Activated CD8-positive, alpha-beta memory T cell treated with anti-CD3 and anti-CD28 coated beads, Interleukin-2, amount 50 U/mL, for 48 hours (primary cell): ENCODE measurements at places on chromosomes 4 and X.

DNA sequence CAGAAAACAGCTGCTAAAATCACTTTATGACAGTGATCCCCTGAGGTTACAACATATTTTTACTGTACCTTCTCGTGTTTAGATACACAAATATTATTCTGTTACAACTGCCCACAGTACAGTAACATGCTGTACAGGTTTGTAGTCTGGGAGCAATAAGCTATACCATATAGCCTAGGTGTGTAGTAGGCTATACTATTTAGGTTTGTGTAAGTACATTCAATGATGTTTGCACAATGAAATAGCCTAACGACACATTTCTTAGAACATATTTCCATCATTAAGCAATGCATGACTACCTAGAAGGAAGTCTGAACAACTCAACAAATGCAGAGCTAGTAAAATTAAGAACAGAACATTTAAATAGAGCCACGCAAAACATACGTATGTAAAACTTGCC is 112.7 kb downstream of the ZAR1 start:
- no peak for DNase-seq

GRCh38 chr4:157521906-157522305 is 301.4 kb downstream of the GRIA2 start:
- no peak for DNase-seq

DNA sequence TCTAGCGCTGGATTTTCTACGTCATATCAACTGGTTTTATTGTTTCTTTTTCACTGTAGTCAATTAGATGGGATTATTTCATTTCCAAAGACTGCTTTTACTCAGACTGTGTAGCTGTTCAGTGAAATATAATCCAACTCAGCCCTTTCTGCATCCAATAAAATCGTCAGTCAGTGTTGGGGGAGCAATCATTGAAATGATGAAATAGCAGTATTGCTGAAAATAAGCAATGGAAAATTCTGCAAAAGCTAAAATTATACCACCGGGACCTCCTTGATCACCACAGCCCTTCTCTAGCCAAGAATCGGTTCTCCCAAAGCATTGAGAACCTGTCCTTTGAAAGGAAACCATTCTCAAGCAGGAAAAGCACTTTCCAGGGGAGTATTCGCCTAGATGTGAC is 243.1 kb upstream of the TENM3 start:
- no peak for DNase-seq

GRCh38 chrX:31178064-31178768 is 106.4 kb upstream of the FTHL17 start:
- DNase-seq: no peak

GRCh38 chr4:159016593-159017024 is 86.3 kb upstream of the RAPGEF2 start:
- no peak for DNase-seq

DNA sequence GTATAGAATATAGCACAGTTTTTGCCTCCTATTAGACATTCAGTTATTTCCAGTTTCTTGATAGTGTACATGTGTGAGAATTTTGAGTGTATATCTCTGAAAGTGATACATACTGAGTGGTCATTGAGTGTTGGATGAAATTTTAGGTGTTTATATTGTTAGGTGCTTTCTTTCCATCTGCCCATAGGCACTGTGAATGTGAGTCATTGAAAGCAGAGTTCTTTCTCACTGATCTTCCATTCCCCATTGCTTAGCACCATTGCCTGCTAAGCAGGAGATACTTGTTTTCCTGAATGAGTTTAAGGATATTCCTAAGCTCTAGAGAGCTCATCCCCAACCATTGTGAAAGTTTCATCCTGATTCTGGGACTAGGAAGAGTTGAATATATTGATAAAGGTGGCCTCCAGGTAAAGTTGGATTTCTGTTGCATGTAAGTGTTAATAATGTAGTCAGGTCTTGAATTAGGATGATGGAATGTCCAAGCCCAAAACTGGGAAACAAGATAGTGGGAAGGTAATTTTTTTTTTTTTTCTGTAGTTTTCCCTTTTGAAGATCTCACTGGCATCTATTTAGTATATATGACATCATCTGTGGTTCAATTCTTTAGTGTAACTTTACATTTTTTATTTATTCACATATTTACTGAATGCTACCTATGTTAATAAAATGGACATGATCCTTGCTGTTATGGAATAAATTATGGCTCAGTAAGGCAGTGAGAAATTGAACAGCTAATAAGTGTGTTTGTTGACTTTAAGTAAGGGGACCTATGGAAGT is 22.1 kb downstream of the UBE2K start:
- no peak for DNase-seq

- no peak for DNase-seq
These were observed 70.5 kb upstream of the PRSS48 start for GRCh38 chr4:151206241-151207005.

- DNase-seq: no peak
These were observed 16.7 kb upstream of the SLC9B1 start for GRCh38 chr4:103036169-103036568.

DNA sequence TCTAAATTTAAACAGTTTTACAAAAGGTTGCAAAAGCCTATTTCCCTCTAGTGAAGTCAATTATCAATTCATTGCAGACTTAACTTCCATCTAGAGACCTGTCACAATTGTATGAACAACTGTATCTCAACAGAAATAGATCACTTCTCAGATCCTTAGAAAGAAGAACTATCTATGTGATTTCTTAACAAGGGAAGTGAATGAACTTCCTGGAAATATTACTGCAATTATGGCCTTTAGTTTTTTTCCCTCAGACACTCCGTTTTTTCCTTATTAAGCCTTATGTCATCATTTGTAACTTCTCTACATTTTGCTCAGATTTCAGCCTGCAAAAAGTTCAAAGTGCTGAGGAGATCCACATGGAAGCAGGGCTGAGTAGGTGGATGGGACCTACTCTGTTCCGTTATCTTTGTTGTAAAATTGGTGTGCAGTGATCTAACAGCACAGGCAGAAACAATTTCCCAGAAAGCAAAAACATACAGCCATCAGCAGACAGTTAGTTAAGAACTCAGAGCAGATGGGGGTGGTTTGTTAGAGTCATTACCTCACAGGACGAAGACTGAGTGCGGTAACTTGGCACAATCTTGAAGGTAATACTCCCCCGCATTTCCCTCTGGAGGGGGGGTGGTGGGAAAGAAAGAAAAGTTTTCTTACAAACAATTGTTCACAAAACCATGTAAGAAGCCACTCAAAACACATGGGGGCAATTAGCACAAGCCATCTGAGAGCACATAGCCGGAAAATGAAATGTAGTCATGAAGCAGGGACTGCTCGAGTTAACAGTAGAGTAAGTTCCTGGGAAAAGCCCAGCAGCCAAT is 112.3 kb downstream of the NYX start:
- no peak for DNase-seq

DNA sequence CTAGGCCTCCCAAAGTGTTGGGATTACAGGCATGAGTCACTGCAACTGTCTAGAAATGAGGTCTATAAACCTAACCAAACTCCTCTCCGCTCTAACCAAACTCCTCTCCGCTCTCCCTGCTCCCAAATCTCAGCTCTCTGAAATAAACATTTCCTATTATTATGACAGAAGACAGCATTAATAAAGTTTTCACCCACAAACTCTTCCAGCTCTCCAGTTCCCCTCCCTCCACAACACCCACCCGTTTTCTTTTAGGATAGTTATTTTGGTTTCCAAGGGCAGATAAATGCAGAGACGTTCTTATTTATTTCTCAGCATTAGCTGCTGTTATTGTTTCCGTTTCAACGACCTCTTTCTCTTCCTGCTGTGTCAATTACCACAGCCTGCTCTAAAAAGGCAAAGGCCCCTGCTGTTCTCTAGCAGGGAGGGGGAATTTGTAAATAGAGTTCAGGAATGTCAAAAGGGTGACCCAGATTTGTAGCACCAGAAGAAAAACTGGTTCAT is 13.3 kb upstream of the SCD5 start:
- no peak for DNase-seq

GRCh38 chr4:1207603-1208265 is 35.4 kb upstream of the SPON2 start:
- DNase-seq: no peak

GRCh38 chr4:174928174-174928573 is 10.0 kb downstream of the ADAM29 start:
- DNase-seq: no peak

DNA sequence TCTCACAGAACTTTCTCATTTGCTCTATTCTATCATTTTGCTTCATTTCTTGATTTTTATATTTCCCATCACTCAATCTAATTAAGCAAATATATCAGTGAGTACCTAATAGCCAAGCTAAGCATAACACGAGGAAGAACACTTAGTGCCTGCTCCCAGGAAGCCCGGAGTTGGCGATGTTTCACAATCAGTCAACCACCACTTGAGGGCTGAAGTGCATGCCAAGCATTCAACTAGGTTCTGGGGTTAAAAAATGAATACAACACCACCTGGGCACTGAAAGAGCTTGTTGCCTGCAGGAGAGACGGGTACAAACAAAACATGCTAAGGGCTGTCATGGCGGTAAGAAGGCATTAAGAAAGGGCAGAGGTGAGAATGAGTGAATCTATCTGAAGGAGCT is 47.5 kb downstream of the UCHL1 start:
- no peak for DNase-seq

DNA sequence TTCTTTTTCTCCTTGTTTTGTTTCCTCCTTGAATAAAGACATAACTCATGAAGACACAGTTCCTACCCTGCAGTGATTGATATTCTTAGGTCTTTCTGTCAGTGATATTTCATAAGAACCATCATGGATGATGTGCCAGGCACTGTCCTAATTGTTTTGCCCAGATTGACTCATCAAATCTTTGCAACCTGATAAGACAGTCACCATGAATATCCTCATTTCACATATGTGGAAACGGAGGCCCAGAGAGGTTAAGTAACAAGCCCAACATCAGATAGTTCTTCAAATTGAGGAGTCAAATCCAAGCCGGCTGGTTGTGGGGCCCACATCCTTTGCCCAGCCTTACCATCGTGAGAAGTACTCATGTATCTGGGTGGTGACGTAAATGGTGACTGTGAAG is 69.9 kb downstream of the SEL1L3 start:
- no peak for DNase-seq

DNA sequence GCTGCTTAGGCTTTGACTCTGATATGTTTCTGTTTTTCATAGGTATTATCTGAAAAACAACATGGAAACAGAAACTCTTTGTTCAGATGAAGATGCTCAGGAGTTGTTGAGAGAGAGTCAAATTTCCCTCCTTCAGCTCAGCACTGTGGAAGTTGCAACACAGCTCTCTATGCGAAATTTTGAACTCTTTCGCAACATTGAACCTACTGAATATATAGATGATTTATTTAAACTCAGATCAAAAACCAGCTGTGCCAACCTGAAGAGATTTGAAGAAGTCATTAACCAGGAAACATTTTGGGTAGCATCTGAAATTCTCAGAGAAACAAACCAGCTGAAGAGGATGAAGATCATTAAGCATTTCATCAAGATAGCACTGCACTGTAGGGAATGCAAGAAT is 238.6 kb downstream of the RAPGEF2 start:
- DNase-seq: no peak

DNA sequence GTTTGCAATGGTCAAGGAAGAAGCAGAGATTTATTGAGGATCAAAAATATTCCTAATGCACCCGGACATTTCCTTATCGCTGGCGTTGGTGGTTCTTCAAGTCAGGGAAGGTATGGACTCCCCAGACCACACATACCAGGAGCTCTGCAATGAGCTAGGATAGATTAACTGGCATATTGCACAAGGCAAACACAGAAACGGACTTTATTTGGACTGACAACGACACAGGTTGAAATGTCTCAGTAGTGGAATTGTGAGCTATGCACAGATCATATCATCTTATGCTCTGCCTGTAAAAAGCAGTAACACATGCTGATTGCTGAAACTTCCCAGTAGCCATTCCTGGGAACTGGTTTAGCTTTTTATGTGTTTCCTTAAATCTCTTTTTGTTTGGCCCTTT is 1.7 kb downstream of the TSPAN7 start:
- no peak for DNase-seq

DNA sequence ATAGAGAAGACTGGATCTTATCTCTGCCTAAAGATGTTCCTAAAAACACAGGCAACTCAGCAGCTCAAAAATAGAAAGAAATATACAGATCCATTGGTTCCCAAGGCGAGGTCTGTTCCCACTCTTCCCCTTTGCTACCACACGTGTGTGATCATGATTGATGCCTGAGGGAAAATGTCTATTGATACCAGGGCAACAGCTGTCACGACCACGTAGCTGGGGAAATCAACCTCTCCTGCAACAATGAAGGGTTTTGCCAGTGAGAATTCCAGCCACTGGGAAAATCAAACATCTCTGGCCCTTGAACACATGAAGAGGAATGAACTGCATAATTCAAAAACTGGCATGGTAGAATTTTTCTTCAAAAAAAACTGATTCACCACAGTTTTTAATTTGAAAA is 131.0 kb upstream of the MAP3K15 start:
- DNase-seq: no peak

GRCh38 chr4:7121866-7122653 is 54.2 kb upstream of the GRPEL1 start:
- DNase-seq: no peak

DNA sequence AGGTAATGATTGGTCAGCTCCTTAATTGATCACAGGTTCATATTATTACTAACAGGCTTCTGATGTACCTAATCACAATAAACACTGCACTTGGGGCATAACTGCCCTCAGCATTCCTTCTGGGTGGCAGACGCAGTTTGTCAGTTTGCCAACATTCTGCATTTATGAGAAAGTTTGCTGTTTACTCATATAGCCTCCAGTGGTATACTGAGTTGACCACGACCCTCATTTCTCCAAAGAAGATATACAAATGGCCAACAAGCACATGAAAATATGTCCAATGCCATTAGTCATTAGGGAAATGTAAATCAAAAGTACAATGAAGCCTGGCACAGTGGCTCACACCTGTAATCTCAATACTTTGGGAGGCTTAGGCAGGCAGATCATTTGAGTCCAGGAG is 26.3 kb downstream of the EFHC2 start:
- no peak for DNase-seq

- DNase-seq: no peak
These were observed 5.2 kb upstream of the OPN1LW start for GRCh38 chrX:154138857-154139256.

DNA sequence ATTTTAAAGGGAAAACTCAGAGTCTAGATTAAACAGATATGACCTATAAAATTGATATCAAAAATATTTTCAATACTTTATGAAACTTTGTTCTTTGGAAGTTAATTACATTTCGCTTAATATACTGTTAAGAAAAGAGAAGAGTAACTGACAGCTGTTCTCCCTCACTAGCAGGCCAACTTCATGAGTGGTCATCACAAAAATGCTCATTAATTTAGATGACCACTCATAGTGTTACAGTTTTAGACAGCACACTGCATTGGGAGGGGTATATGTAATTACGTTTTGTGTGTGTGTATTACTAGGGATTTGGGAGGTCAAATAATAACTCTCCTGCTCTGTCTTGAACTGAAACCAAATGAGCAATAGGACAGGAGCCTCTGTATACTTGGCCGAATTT is 80.2 kb upstream of the EDNRA start:
- no peak for DNase-seq

GRCh38 chr4:85243857-85244256 is 231.1 kb upstream of the ARHGAP24 start:
- DNase-seq: no peak

- no peak for DNase-seq
These were observed 81.1 kb upstream of the HELT start for GRCh38 chr4:184937030-184937710.
